ELR (cell line): ENCODE measurements at places on chromosomes 6 and 20.

DNA sequence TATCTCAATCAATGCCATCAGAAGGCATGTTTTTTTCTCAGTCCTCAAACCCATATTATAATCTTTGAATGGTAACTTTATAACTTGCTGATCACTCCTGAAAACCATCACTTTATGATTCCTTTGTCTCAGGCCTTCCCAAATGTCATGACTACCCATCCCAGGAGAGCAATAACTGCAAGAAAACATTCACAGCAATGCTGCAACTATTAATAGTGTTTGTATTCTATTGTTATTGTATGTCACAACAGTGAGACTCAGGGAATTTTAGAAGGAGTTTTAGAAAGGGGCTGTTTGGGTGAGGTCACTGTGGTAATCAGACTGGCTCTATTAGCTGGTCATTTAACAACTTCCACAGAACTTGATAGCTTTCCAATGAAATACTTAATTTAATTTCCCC lies 301.4 kb upstream of the TBX18 start:
- no peak for DNase-seq

GRCh38 chr20:32962053-32962452 lies 42.2 kb downstream of the SUN5 start:
- DNase-seq: no peak

DNA sequence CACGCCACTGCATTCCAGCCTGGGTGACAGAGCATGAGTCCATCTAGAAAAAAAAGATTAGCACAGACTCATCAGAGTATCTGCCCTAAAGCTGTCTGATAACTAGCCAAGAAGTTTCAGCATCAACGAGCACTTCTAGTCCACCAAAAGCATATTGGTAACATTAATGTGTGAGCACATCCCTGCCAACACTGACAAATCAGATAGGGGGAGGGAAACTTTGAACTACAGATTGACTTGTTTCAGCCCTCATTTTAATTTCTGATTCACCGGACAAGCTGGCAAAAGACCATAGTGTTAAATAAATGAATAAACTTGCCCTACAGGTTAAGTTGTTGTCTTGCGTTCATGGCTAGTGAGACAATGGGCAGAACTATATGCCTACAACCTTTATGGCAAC lies 7.7 kb upstream of the SEC63 start:
- peak; percentile 75 for DNase-seq

DNA sequence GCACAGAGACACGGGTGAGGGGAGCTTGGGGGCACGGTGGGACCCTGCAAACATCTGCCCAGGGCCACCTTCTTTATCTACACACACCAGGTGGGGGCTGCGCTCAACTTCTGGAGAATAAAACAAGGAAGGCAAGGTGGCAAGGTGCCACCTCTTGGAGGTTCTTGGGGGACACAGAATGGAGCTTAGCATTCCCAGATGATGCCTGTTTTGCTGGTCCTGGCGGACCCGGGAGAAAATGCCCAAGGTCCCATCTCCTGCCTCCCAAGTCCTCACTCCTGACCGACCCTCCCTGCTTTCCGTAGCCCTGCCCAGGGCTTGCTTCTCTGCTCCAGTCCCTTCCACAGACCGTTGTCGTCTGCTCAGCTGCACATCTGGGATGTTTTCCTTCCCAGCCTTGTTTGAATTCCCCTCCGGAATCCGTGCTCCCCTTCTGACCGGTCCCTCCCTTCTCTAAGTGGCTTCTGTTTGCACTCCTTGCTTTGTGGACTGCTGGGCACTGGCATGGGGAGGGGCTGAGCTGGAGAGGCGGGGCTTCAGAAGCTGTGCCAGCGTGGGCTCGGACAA lies 13.1 kb downstream of the ITPR3 start:
- no peak for DNase-seq

- DNase-seq: no peak
Observed at GRCh38 chr6:160227038-160227768, 31.4 kb downstream of the SLC22A2 start.

DNA sequence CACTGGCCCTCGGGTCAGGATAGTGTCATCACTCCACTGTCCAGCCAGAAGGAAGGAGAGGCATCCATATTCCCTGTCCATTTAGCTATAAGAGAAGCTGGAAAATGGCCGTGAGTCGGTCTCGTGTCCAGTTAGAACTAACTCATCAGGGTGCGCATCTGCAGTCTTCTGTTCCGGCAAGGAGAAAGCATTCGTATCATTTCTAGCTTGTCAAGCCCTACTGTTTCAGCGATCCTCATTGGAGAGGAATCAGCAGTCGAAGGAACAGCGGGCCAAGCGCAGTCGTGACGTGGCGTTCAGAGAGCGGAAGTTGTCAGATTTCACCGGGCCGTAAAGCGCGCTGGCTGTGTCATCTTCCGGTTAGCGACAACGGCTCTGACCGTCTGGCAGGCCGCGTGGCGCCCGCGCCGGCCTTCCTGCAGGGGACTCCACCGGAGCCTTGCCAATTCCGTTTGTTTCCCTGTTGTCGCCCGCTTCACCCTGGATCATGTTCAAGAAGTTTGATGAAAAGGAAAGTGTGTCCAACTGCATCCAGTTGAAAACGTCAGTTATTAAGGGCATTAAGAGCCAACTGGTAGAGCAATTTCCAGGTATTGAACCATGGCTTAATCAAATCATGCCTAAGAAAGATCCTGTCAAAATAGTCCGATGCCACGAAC lies 32.9 kb downstream of the HM13 start:
- peak; percentile 90 for DNase-seq

DNA sequence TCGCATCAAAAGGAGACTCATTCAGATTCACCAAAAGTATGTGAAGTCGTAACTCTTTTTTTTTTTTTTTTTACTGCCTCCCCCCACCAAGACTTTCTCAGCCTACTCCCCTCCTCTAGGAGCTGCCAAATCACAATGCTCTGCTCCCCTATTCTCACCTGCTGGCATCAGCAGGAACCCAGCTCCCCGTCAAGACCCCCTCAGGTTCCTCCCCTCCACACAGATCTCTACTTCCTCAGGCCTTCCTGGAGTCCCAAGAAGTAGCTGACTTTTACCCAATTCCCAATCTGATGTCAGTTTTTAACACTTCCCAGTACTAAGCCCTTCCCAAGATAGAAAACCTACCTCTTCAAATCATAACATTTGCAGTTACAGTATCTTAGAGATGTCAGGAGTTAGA lies 39.3 kb downstream of the ARHGAP18 start:
- DNase-seq: no peak

DNA sequence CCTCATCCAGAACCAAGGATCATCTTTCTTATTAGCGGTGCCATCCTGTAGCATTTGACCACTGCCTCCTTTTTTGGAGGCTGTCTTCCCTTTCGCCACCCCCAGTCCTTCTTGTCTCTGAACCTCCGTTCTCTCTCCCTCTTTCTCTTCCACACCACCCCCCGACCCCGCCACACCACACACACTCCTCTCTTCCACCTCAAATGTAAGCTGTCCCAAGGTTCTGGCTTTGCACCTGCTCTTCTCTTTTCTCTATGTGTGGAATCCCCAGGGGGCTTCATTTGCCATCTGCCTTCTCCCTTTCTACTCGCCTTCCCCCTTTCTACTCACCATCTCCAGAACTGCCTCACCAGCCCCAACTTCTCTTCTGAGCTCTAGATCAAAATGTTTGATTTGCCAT lies 111.3 kb upstream of the CDYL start:
- DNase-seq: no peak

GRCh38 chr6:25629198-25629576 lies 22.8 kb upstream of the SCGN start:
- no peak for DNase-seq

DNA sequence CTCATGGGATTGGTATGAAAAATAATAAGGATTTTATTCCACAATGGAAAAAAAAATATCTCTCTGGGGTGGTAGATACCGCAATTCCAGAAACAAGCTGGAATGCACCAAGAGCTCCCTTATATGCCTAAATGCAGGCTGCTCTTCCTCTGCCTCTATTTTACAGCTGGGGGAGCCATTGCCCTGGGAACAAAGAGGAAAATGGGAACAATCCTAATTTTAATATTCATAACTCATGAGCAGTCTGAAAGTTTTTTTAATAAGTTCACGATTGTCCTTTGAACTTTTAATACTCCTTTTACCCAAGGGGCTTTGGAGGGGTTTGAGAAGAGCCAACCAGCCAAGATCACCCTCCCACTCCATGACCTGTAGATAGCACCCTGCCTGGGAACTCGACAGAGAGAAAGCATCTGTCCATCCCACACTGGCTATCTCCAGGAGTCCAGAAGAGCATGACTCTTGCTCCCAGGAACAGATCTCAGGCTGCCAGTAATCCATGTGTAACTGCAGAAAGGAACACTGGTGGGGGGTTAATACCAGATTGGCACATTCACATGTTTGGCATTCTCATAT lies 74.7 kb downstream of the CD83 start:
- DNase-seq: no peak

DNA sequence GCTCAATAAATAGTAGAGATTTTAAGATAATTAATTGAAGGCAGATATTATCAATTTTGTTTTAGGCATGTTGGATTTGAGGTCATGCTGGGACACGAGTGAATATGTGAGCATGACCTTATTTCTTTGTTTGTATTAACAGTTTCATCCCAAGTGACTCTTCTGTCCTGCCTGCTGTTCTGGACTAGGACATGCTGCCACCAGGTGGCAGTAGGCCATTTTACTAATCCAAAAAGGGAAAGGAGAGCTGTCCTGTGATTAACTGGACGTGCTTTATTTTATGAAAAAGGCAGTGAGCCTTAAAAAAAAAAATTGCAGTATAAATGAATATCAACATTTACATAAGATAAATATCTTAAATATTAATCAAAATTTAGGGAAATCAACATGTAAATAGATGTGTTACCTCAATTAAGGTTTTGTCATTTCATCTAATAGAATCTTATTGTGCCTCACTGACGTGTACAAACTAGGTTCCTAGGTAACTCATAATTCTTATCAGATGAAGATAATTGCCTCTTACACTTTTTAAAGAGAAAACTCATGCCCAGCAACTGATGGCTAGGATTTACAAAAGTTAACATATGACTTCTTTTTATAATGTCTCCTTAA lies 49.8 kb downstream of the FRK start:
- DNase-seq: peak; percentile 80

DNA sequence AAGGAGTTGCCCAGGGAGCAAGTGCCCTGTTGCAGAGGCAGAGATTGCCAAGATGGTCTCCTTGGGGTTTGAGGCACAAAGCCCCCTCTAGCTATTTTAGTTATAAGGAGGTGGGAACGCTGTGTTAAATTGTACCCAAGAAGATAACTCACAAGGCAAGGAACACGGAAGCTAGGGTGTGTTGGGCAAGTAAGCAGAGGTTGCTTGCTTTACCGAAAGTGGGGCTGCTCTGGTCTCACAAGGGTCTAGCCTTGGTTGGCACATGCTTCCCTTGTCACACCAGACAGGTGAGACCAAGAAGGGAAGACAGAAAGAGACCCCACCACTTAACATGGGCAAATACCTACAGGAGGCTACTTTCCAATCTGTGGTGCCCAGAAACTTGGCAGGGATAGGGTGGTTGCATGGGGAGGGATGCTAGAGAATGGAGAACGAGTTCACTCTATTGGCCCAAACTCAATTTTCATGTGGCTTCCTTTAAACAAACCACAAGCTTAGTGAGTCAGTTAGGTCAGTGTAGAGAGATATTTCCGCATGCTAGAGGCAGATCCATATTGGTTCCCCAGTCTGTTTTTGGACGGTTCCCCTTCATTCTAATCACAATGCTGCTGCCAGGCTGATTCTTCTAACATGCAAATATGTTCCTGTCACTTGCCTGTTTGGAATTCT lies 42.4 kb downstream of the PLAGL1 start:
- peak; percentile 56 for DNase-seq

GRCh38 chr6:116385921-116386320 lies 15.2 kb downstream of the DSE start:
- peak; percentile 61 for DNase-seq

DNA sequence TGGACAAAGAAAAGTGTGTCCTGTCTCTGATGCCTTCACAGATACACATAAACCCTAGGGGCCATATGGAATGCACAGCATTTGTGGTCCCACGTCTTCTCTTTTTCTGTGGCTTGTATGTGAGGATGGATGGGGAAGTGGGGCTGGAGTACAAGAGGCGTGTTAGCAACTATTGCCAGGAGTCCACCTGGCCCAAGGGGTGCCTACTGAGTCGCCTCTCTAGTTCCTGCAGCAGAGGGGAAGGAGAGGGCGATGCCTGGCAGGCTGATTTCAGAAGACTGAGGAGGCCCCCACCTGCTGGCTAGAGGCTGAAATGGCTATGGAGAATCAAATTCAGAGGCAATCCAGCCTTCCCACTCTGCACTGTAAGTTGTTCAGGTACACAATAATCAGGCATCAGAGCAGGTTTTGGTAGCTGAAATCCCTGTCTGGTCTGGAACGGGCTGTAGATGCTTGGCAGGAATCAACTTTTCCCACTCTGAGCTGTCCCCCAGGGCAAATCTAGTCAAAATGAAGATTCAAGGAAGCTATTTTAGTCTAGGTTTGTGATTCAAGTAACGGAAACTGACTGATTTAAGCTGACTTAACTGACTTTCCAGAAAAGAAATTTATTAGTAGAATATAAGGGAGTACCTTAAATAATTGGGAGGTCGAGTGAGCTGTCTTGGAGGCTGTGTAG lies 14.9 kb upstream of the PPARD start:
- peak; percentile 73 for DNase-seq
